ENCODE measurements at places on chromosomes 12 and 14.

DNA sequence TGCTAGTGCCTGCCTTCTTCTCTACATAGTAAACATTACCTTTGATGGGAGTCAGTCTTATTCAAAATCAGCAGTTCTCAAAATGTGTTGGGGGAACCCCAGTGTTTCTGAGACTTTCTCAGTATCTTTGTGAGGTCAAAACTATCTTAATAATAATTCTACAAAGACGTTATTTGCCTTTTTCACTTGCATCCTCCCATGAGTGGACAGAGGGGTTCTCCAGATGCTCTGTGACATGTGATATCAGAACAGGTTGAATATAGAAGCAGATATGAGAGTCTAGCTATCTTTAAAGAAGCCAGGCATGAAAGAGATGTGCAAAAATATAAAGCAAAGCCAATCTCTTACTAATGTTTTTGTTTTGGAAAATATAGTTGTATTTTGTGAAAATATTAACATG is 144.7 kb downstream of the KTN1 start:
- no peak for DNase-seq

DNA sequence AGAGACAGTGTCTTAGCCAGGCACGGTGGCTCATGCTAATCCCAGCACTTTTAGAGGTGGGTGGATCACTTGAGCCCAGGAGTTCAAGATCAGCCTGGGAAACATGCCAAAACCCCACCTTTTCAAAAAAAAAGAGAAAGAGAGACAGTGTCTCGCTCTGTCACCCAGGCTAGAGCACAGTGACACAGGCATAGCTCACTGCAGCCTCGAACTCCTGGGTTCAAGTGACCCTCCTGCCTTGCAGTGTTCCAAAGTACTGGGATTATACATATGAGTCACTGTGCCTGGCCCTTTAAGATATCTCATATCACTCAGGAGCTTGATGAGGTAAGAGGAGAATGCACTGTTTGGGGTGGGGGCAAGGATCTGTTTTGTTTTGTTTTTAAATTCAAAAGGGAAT is 48.1 kb upstream of the LTBP2 start:
- DNase-seq: no peak

DNA sequence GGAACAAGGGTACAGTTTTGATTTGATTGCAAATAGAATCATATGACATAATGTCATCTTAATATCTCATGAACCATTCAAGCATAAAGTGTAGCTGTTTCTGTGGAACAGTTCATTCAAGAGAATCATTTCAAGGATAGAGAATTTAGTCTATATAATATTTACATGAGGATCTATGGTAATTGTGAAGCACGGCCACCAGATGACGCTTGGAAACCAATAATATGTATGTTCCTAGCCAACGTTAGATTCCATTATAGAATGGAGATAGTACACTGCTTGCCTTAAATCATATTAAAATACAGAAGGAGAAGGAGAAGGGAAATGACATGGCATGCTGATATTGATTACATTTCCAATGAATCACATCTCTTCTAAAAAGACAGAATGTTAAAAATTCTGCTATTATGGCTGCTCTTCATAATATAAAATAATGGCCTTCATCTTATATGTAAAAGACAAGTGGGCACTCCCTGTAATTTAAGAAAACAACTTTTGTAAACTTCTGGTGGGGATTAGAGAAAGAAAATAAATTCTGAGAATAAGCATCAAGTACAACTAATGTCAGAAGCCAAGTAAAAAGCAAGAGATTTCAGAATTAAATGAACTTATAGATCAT is 351.0 kb downstream of the NAV3 start:
- no peak for DNase-seq

GRCh38 chr12:109771746-109772621 is 58.4 kb downstream of the FAM222A start:
- no peak for DNase-seq

DNA sequence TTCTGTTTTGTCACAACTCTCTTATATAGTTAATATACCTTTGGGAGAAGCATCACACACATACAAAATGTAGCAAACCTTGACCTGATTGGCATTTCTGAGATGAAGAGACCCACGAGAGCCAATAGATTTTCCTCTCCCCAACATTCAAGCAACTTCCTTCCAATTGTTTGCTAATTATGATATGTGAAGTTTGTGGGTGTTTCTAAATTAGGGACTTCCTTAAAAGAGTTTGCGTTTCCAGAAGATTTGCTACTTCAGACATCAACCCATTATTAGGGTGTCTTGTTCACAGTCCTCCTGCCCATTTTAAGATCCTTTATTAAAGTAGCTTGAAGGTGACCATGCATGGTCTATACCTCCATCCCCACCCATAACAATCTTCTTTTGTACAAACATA is 9.4 kb downstream of the AICDA start:
- DNase-seq: no peak

DNA sequence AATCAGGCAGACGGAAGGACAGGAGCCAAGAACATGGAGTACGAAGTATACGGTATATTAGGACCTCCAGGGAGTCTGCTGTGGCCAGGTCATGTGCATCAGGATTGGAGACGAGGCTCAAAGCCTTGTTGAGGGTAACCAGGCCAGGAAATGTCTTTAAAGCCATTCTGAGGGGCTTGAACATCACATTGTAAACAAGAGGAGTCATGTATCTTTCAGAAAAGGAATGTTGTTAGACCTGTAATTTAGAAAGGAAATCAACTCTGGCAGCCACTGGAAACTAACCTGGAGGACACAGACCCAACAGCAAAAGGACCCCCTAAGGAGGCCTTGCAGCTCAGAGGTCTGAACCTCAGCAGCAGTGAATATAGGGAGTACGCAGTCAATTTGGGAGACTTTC is 7.5 kb downstream of the MAP3K9 start:
- no peak for DNase-seq

DNA sequence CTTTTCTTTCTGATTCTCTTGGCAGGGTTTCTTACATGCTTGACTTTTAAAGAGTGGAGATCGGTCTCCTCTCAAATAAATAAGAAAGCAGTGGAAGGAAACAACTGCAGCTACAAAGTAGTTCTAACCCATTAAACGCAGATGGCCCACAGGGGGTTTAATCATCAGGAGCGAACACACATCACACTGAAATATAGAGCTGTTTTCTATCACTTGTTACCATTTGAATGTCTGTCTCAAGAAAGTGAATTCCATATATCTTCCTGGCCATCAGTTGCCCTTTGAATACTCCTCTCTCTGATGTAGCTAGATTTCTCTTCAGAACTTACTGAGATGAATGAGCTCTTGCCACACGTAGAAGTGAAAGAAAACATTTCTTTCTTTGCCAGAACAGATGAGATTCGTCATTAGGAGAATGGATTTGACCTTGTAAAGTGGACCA is 29.1 kb downstream of the ALX1 start:
- no peak for DNase-seq

Data from testis (tissue), 5 donors.